ENCODE measurements at places on chromosomes 1 and 21. TPM values are rescaled to one million over a fixed set of nuclear protein-coding genes. Genes with fewer than 3 reads are reported as not detected.

RIMS3 gene
- 6.2 TPM for polyA plus RNA-seq

CFHR5 gene
- not detected for polyA plus RNA-seq

MPZ gene
- not detected for polyA plus RNA-seq

PCAT6 gene
- polyA plus RNA-seq = 2.8 TPM

WDR64 gene
- not detected for polyA plus RNA-seq

MYBPH gene
- polyA plus RNA-seq = not detected

SLC9C2 gene
- polyA plus RNA-seq = not detected

ERICH3 gene
- under 0.01 TPM for polyA plus RNA-seq

TLCD4 gene
- 2.7 TPM for polyA plus RNA-seq

VWA1 gene
- polyA plus RNA-seq = 0.13 TPM

FCRL2 gene
- not detected for polyA plus RNA-seq

CFHR4 gene
- not detected for polyA plus RNA-seq

Data from aorta (tissue), 5 donors.